ENCODE measurements at places on chromosomes 1 and 21.

- DNase-seq: no peak
Observed at GRCh38 chr1:240562111-240562590, 49.8 kb downstream of the GREM2 start.

- no peak for DNase-seq
Observed at GRCh38 chr21:40141621-40142020, 274.4 kb downstream of the PCP4 start.

GRCh38 chr1:48878191-48878940, 101.7 kb upstream of the BEND5 start:
- no peak for DNase-seq

DNA sequence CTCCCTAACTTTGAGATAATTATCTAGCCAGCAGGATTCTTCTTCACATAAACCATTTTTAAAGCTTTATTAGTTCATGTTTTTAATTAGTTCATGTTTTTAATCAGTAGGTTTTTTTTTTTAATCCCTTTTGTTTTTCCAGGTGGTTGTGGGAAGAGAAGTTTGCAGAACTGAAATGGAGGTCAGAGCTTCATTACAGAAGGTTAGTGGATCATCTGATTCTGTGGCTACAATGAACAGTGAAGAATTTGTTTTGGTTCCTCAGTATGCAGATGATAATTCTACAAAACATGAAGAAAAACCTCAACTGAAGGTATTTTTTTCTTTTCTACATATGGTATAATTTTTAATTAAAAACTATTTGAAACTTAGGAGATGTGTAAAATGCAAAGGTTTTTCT, 59.7 kb downstream of the RABGAP1L start:
- no peak for DNase-seq

DNA sequence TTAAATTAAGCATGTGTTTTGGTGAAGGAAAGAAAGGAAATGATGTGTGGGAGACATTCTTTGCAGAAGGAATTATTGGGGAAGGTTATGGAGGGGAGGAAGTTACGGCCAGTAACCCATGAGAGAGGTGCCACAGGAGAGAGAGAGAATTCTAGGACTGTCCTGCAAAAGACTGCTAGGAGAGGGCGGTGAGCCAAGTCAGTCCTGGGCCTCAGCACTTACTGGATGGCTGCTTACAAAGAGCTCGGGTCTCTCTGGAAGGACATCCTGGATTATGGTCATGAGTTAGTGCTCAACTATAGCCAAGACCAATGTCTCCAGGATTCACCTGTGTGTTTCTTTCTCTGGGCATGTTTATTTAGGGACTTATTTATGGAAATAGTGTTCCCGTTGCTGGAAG, 74.4 kb upstream of the HSD17B7 start:
- no peak for DNase-seq

GRCh38 chr1:121458291-121459048, 273.7 kb downstream of the SRGAP2C start:
- DNase-seq: no peak

DNA sequence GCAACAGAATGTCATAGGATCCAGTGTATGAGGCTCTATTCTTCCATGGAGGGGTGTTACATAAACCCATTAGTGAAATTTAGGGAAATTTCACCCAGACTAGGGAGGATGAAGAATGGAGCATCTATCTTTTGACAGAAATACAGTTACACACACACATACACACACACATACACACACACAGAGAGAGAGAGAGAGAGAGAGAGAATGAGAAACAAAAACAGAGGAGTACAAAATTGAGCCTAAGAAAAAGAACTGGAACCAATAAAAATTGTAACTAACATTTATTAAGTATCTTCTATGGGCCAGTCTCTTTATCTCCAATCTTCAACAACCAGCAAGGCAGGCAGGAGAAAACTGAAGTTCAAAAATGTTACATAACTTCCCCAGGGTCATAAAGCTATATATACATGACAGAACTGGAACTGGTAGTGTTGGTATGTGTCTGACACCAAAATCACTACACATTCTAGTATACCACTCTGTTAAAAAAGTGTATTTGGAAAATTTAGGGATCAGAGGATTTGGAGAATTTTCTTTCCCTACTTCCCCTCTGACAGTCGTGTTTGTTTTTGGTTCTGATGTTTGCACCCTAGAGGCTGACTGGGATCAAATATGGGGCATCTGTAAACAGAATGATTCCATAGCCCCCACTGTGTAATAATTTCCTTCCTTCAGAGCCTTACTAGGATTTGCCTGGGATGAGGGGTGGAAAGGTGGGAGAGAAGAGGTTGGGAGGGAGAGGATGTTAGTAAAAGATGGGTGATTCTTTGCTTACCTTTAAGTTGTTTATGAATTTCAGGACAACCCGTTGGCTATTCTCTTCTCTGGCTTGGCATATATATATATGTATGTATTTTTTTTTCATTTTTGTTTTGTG, 1.0 kb upstream of the ZFYVE9 start:
- no peak for DNase-seq

GRCh38 chr1:189708674-189709073, 769.0 kb downstream of the BRINP3 start:
- no peak for DNase-seq

GRCh38 chr1:169722779-169723178, 11.1 kb downstream of the SELE start:
- no peak for DNase-seq

GRCh38 chr1:202405928-202406327, 57.4 kb downstream of the PPP1R12B start:
- DNase-seq: no peak

DNA sequence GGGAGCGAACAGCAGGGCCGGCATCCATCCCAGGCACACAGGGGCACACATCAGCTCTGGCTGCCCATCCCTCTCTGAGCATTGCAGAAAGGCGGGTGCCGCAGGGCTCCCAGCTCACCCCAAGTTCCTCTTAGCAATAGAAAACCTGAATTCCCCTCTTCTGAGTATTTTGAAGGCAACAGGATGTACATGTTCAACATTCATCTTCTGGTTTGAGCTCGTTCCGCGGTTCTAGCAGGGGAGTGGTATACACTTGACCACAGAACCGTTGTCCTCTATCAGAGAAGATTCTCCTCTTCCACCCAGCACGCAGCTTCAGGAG, 23.6 kb downstream of the ACTA1 start:
- DNase-seq: no peak

DNA sequence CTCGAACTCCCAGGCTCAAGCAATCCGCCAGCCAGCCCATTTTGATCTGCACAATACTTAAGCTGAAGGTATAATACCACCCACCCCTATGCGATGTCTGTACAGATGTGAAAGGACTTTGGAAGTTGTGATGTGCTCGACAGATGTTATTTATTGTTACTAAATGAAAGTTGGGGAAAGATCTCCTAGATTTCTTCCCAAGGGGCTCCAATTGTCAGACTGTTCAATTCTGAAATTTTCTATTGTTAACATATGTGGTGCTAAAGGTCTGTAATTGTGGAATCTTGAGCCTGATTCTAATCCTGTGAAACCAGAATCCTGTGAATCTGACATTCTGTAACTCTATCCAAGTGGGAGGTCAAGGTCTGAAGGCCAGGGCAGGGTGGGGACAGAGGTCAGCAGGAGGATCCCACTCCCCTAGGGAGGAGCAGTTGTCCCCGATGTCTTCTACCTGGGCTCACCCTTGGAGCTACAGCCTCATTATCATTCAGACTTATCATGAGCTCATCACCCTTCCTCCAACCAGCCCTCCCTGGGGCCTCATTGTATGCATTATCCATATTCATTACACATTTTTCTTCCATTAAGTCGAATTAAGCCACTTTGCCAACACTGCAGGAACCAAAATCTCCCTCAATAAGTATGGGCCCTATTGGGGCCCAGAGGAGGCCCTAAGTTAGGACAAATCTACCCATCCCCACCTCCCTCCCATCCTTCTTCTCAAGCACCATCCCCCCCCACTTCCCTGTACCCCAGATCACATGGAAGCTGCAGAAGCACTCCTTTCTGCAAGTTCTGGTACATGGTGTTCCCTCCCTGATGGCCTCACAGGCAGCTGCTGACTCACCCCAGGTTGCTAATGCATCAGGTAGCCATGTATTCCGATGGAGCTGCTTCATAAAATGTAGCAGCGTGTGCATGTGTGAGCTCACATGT, 32.3 kb downstream of the SHISAL2A start:
- no peak for DNase-seq

DNA sequence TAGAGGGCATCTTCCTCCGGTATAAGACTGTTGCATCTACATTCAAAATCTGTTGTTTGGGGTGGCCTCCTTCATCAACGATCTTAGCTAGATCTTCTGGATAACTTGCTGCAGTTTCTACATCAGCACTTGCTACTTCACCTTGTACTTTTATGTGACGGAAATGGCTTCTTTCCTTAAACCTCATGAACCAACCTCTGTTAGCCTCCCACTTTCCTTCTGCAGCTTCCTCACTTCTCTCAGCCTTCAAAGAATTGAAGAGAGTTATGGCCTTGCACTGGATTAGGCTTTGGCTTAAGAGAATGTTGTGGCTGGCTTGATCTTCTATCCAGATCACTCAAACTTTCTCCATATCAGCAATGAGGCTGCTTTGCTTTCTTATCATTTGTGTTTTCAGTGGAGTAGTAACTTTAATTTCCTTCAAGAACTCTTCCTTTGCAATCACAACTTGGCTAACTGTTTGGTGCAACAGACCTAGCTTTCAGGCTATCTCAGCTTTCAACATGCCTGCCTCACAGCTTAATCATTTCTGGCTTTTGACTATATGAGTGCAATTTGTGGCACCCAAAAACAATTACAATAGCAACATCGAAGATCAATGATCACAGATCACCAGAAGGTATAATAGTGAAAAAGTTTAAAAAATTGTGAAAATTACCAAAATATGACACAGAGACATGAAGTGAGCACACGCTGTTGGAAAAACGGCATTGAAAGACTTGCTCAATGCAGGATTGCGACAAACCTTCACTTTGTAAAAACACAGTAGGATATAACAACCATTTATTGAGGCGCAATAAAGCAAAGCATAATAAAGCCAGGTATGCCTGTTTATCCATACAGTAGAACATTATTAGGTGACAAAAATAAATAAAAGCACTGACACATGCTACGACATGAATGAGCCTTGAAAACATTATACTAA, 56.7 kb upstream of the GFI1 start:
- no peak for DNase-seq

- DNase-seq: no peak
Observed at GRCh38 chr1:30704765-30705509, 18.4 kb downstream of the MATN1 start.

DNA sequence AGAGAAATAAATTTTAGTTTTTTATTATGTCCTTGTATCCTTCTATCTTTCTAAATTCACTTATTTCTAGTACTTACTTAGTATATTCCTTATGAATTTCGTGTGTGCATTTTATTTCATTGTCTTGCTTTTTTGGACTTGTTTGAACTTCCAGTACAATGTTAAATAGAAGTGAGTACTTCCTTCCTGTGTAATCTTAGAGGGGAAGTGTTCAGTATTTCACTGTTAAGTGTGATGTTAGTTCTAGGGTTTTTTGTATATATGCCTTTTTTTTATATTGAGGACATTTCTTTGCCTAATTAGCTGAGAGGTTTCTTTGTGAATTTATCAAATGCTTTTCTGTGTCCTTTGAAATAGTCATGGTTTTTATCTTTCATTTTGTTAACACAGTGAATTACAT, 10.7 kb downstream of the LYPLAL1 start:
- DNase-seq: no peak

GRCh38 chr1:46134660-46135331, 2.4 kb upstream of the PIK3R3 start:
- DNase-seq: no peak

DNA sequence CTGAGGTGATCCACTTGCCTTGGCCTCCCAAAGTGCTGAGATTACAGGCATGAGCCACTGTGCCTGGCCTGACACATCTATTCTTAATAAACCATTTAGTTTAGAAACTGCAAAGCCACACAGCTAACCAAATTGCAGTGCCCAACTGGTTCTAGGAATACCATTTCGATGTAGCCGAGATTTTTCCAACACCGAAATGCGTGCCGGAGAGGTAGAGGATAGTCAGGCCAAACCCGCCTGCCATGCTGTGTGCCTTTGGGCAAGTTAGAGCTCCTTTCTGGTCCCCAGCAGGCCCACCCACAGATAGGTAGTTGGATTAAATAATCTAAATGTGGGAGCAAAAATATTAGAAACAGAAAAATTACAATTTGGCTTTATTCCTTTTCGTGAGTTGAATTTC, 254.4 kb downstream of the FOXD2 start:
- no peak for DNase-seq

DNA sequence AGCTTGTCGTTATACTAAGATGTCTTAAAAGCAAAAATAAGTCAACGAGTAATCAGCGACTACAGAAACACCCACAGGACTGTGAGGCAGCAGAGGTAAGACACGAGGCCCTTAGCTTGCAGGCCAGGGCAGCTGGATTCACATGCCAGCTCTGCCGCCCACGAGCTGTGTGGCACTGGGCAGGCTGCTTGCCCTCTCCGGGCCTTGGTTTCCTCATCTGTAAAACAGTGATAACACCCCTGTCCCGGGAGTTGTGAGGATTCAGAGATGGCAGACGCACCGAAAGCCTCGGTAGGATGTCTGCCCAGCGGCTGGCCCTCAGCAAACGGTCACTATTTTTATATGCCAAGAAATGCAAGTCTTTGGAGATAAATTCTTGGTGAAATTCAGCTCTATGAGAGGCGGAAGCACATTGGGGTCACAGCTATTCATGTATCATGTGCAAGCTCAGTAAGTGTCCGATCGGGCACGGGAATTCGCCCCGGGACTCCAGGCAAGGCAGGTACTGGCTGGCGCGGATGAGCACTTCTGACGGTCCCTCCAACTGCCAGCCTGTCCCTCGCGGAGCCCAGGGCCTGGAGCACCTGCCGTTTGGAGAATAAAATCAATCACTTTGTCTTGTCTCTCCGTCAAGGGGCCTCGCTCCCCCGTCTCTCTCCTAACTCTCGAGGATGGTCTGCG, 1.1 kb downstream of the C2CD2 start:
- DNase-seq: no peak

DNA sequence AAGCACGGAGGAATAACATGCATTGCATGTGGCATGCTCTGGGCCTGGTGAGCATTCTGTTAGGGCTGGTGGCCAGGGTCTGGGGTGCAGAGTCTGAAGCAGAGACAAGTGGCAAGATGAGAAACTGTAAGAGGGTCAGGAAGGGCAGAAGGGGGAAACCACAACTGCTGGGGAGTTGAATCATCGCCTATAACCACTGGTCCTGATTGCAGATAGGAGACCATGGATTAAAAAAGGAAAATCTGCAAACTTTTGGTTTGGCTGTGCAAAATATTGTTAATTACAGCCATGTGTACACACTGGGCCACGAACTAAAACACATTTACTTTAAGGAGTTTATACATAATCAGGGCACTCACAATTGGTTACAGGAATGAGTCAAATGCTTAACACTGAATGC, 76.6 kb downstream of the TGFBR3 start:
- no peak for DNase-seq

DNA sequence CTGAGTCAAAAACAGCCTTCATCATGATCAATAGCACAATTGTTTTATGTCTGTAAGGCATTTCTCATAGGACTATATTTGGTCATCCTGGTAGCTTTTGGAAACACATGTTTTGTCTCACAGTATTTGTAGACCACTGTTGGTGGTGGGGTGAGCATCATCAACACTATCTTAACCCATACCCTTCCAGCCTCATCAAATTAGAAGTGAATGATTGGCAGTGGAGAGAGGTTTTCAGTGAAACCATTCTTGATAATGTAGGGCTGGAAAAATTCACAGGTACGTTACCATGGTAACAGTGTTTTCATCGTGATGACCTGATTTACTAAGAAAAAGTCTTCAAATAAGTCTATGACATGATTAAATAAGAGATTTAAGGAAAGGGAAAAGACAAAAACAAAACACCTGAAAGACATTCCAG, 45.3 kb upstream of the C1orf105 start:
- no peak for DNase-seq
